ENCODE measurements at places on chromosomes 1 and 21.

GRCh38 chr1:24673341-24673740 is 30.2 kb downstream of the SRRM1 start:
- DNase-seq, result no peak

DNA sequence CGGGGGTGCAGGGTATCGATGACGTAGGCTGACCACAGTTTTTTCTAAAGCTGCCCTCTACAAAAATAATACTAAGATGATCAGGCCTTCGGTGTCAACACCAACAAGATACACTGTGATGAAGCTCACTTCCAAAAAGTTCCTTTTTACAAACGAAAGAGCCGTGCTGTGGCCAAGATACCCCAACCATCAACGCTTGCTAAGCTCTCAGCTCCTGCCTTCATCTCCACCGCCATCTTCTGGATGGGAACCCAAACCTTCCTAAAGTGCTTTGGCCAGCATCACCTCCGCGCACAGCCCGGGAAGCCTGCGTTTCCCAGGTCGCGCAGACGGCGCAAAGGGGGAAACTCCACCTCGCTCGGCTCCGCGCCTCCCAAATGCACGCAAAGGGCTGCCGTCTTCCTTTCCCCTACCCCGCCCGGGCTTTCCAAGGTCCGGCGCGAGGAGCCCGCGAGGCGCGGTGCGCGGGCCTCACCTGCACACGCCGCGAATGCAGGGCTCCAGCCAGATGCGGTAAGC is 541 bp downstream of the USP48 start:
- DNase-seq, result no peak

DNA sequence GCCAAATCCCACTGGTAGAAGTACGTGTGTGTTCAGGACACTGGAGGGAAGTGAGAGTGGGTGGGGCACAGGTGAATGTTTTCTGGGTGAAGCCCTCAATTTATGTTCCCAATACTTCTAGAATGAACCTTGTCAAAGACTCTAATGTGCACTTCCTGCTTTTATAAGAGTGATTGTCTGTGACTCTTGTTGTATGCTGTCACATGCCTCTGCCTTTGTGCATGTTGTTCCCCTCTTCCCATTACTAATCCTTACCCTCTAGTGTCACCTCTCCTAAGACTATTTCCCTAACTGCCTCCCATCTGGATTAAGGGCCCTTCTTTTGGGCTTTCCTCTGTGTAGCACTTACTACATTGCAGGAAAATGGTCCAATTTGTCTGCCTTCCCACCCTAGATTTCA is 2.5 kb upstream of the LINGO4 start:
- DNase-seq, result no peak

GRCh38 chr1:56453417-56454078 is 125.8 kb downstream of the PLPP3 start:
- DNase-seq, result no peak

DNA sequence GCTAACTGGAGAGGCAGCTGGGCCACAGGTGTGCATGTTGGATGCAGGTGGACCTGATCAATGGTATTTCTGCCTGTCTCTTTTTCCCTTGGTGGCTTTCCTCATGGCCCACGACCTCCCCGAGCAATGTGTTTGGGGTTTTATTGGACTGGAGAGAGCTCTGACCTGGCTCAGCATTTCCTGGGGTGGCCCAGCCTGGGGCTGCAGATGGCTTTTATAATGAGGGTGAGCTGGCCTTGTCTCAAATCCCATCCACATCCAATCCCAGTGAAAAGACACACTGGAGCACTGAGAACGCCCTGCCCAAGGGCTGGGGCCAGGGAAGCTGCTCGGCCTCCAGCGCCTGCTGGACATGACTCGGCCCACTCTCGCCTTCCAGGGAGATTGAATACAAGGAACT is 44.1 kb downstream of the SIM2 start:
- no peak for DNase-seq

- DNase-seq, result no peak
These were observed 71.6 kb upstream of the KCND3 start for GRCh38 chr1:112061056-112061455.

GRCh38 chr21:25983745-25984144 is 186.8 kb downstream of the APP start:
- no peak for DNase-seq

DNA sequence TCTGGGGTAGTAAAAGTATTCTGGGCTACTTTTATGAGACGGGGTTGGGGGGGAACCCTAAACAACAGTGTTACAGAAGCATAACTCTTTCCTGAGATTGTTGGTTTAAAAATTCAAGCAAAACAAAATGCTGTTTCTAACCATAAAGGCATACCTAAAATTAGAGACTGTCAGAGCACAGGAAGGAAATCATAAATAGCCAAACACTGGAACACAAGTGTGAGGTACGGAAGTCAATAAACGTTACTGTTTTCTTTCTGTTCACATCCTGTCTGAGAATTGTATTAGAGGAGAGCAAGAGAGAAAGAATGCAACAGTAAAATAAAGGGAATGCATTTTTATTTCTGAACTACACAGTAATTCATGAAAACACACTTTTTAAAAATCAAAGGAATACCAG is 42.8 kb upstream of the IL12RB2 start:
- DNase-seq, result no peak

- no peak for DNase-seq
These were observed 53.3 kb upstream of the COL18A1 start for GRCh38 chr21:45351526-45352275.

DNA sequence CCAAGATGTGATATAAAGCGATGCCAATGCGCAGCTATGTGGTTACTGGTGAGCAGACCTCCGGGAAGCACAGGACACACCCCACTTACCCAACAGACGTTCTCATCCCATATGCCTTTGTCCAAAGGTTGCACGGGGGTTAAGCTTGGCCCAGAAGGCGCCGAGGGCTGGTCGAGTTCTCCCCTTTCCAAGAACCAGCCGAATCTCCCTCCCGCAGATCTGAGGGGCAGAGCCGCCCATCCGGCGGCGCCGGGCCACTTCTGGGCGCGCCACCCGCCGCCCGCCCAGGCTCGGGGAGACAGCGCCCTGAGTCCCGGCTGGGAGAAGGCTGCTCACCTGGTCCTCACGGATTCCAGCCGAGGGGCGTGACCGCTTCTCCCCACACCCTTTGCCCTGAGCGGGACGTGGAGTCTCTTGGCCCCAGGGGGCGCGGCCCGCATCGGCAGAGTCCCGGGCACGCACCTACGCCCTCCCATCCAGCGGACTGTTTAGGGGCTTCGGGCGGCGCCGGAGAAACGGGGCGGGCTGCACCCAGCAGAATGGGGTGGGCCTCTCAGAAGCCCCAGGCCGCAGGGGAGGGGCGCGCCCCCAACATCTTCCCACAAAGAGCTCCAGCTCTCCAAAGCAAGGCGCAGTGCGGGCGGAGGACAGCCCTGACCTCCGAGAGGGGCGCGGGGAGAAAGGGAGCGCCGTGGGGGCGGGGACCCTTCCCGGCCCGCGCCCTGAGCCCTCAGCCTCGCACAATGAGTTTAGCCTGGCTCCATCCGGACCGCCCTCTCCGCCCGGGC is 615 bp downstream of the GPR161 start:
- DNase-seq, result no peak

- DNase-seq, result no peak
These were observed 29.6 kb downstream of the VANGL2 start for GRCh38 chr1:160429702-160430535.

DNA sequence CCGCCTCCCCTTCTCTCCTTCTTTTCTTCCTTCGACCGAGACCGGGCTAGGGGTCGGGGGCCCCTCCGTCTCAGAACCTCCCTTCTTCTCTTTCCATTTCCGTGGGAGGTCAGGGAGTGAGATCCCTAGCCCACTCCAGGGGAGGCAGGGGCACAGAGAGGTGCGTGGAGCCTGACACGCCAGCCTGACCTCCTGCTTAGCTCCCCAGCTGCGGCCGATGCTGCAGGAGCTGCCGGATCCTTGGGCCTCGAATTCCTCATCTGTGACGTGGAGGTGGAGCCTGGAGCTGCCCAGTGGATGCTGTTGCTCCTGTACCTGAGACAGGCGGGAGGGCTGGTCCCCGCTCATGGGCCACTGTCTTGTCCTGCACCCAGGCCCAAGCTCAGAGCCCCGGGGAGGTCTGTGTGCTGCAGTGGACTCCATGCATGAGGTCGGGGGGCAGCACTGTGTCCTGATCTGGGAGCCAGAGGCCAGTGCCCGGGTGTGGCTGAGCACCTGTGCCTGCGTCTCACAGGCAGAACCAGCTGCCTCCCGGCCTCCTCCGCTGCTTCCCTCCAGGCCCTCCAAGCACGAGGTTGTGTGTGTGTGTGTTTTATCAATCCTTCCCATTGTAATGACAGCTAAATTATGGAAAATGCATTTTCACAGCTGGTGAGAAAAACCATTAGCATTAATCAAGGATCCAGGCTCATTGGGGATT is 55.3 kb upstream of the TTC34 start:
- no peak for DNase-seq

Data from esophagus squamous epithelium (tissue), 5 donors.